ENCODE measurements at places on chromosomes 2 and 18.

- no peak for DNase-seq
These were observed 17.0 kb downstream of the TNFAIP6 start for GRCh38 chr2:151374436-151374835.

- no peak for DNase-seq
These were observed 37.3 kb upstream of the PEX13 start for GRCh38 chr2:60980071-60980815.

DNA sequence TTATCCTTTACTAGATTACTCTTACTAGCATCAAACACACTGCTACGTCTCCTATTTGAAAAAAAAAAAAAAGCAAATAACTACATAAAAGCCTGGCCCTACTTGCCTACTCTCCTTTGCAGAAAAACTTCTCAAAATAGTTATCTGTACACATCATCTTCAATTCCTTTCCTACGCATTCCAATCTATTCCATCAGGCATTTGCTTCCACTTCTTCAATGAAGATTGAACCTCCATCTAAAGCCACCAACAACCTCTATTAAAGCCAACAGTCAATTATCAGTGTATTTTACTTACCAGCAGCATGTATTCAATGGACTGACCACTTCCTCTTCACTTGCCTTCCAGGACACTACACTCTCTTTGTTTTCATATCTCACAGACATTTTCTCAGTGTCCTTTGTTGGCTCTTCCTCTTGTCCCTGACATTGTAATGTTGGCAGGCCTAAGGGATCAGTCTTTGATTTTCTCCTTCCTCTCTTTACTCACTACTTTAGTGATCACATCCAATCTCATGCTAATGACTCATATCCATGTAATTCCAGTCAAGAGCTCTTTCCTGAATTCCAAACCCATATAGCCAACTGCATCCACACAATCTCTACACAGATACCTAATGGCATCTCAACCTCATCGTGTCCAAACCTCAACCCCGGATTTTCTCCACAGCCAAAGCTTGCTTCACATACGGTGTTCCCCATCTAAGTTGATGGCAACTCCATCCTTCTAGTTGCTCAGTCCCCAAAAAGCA lies 131.3 kb downstream of the CCDC148 start:
- DNase-seq, result no peak

GRCh38 chr2:58571181-58571852 lies 330.2 kb upstream of the FANCL start:
- DNase-seq, result peak; percentile 80

- peak; percentile 10 for DNase-seq
These were observed 1.8 kb downstream of the CCDC85A start for GRCh38 chr2:56185582-56186046.

DNA sequence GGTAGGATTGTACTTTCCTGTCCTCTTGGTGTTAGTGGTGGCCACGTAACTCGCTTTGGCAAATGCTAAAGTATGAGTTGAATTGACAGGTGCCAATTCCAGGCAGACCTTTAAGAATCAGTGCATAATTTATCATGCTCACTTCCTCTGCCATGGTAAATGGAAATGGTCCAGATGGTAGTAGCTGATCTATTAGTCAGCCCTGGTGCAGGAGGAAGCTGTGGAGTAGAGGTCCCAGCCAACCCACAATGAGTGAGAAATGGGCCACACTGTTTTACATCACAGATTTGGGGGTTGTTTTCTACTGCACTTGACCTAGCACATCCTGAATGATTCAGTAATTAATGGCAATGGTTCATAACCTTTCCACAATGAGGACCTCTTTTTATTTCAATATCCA lies 104.4 kb downstream of the RGPD3 start:
- no peak for DNase-seq

DNA sequence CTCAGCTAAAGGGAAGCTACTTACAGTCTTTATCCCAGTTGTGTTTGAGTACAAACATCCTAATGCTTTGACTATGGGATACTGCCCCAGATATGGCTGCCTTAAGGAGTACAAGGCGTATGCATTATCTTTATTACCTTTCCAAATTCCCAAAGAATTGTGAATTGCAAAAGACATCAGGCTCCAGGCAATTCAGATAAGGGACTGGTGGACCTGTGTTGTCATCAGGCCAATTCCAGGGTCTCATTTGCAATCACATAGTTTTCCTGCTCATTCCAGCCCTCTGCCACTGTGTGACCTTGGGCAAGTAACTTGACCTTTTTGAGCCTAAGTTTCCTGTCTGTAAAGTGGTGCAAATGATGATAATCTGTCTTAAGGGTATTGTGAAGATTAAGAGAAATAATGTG lies 137.5 kb downstream of the FMNL2 start:
- no peak for DNase-seq

GRCh38 chr2:218736531-218736930 lies 25.9 kb downstream of the TTLL4 start:
- DNase-seq, result no peak

DNA sequence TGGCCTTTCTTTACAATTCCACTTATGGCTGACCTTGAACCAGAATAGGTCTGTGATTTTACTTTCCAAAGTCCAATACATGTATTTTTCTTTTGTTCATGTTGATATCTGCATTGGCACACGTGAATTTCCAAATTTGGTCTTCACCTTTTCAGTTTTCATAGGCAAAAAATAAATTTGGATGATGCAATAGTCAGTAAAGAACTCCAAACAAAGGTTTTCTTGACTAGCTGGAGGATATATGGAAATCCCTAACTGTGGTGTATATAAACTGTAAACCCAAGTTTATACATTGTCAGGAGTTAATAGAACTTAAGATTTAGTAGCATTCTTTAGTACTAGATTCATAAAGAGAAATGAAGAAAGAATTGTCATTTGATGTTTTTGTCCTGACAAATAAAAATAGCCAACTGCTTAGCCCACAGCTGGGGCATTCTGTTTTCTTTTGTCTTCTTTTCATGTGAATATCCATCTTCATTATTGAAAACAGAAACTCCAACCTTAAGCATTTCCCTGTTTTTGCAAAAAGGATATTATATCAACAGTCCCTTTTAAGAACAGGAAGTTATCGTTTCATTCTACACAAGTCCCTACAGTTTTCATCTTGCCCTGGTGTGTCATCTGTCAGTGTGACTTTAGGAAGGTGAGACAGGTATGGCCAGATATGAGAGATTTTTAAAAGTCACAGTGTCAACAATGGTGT lies 132.9 kb downstream of the BCL2 start:
- DNase-seq, result no peak

- DNase-seq, result peak; percentile 24
These were observed 132.5 kb downstream of the SPHKAP start for GRCh38 chr2:228048838-228049490.

DNA sequence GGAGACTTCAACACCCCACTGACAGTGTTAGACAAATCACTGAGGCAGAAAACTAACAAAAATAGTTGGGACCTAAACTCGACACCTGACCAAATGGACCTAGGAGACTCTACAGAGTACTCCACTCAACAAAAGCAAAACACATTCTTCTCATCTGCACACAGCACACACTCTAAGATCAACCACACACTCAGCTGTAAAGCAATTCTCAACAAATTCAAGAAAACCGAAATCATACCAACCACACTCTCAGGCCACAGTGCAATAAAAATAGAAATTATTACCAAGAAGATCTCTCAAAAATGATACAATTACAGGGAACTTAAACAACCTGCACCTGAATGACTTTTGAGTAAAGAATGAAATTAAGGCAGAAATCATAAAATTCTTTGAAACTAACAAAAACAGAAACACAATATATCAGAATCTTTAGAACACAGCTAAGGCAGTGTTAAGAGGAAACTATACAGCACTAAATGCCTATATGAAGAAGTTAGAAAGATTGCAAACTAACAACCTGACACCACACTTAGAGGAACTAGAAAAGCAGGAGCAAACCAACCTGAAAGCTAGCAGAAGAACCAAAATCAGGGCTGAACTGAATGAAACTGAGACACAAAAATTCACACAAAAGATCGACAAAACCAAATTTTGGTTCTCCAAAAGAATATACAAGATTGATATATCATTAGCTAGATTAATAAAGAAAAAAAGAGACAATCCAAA lies 46.3 kb downstream of the RTTN start:
- DNase-seq, result no peak

DNA sequence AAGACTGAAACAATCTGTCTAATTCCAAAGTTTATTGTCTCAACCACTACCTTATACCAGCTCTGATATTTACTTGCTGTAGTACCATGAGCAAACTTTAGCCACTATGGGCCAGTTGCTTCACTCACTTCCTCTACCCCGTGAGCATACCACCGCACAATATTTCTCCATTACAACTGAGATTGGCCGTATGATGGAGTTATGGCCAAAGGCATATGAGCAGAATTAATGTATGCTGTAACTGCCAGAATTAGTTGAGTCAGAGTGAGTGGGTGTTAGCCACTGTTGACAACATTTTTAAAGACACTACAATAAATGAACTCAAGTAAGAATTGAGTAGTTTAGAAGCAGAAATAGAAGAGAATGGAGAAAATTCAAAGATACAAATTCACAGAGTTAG lies 69.7 kb downstream of the LRATD1 start:
- no peak for DNase-seq

DNA sequence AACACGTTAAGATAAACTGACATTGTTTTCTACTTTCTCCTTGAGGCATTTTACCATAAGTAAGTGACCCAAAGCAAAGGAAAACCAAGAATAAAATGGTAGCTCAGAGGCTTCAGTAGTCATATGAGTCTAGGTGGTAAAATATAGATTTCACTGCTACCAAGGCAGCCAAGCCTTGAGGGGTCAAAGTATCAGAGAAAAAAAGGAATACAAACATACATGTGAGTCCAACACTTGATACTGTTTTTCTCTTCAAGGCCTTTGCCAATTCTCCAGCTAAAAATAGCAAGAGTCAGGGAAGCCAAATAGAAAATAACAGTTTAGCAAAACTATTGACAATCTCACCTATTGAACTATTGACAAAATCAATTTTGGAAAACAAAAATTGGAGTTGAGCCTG lies 925.9 kb downstream of the BCL11A start:
- no peak for DNase-seq

GRCh38 chr2:178191004-178191508 lies 3.3 kb upstream of the OSBPL6 start:
- DNase-seq, result no peak

DNA sequence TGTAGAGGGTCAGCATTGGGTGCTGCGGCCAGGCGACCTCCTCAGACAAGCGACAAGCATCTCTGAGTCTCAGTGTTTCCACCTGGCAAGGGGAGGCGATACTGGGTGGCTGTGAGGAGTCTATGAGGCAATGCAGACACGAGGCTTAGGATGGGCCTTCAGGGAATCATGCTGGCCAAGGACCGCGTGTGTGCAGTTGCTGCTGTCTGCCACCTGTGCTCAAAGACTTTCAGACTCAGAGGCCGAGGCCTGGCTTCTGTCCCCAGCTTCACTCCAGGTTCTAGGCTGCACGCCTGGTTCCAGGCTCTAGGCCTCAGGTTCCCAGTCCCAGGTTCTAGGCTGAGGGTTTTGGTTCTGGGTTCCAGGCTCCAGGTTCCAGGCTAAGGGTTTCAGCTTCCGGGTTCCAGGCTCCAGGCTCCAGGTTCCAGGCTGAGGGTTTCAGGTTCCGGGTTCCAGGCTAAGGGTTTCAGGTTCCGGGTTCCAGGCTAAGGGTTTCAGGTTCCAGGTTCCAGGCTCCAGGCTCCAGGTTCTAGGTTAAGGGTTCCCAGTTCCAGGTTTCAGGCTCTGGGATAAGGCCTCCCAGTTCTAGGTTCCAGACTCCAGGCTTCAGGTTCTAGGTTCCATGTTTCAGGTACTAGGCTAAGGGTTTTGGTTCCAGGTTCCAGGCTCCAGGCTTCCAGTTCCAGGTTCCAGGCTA lies 14.8 kb downstream of the LRRFIP1 start:
- no peak for DNase-seq

DNA sequence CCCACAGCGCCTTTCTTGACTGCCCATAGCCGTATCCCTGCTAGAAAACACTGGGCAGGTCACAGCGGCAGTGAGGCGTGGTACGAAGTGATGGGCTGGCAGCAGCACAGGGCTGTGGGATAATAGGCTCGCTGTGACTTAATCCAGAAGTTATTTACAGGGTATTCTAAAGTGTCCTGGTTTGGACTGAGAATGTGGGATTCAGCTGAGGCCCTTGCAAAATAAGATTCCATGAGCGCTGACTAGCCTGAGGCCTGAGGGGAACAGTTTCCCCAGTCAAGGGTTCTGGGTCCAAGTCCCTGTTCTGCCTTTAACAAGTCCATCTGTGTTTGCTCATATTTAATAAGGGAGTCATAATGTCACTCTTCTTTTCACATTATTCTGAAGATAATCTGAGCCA lies 34.6 kb downstream of the SETBP1 start:
- no peak for DNase-seq

DNA sequence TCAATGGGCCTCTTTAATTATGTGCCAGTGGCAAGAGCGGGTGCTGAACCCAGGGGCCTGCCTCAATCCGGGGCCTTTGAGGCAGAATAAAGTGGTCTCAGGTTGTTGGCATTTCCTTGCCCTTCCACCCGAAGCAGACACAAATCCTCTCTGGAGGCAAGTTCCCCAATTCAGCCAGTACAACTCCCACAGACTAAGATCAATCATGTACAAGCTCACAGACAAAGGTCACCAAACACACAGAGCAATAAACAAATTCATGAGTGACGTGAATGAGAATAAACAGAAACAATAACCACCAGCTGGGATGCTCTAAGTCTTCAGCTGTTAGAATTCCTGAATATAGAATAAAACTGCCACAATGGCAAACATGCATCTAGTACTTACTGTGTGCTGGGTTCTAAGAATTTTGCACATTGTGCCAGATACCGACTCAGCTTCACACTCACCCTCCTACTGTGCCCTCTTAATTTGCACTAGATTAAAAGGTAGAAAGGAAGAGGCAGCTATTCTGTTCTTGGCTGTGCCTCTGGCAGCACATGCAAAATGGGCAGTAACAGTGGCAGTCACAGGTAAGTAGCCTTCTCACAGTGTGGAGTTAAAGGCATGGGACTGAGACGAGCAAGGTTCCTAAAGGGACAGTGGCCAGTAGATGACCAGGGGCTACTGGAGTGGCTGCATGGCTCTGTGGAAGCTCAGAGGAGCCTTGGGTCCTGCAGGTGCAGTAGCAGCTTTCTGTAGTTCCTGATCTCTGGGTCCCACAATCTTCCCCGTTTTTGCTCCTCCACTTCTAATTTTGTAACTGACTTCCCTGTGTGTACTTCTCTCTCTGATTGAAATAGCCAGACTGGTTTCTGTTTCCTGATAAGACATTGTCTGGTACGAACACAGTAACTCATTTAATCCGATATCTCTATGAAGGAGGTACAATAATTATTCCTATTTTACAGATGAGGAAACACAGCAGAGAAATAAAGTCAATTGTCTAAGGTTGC lies 34.6 kb upstream of the IL1B start:
- no peak for DNase-seq

- DNase-seq, result no peak
These were observed 874.4 kb downstream of the SUCLG1 start for GRCh38 chr2:83584672-83585071.

DNA sequence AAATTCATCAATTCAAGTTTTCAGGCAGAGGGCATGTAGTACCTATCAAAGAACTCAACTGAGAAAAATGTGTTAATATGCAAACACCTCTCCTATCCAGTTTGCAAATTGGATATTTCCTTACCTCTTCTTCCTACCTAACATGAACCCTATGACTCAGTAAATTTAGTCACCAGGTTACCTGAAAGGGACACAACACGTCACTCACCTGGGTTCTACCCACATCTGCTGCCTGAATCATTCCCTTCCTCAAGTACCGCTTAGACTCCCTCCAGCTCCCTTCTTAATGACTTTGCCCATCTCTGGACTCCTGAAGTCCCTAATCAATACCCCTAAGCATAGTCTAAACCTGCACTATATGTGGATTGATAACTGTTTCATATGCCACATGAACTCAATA lies 10.4 kb downstream of the ANKRD44 start:
- no peak for DNase-seq
